ENCODE measurements at places on chromosomes 4 and X.

DNA sequence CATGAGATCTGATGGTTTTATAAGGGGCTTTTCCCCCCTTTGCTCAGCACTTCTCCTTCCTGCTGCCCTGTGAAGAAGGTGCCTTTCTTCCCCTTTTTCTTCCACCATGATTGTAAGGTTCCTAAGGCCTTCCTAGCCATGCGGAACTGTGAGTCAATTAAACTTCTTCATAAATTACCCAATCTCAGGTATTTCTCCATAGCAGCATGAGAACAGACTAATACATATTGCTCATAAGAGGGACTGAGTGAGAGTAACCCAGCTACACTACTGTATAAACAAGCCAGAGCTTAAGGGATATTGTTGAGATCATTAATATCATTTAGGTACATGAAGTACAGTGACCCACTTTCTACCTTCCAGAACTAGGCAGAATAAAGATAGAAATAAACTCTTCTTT lies 102.9 kb downstream of the TEX13A start:
- DNase-seq = no peak

DNA sequence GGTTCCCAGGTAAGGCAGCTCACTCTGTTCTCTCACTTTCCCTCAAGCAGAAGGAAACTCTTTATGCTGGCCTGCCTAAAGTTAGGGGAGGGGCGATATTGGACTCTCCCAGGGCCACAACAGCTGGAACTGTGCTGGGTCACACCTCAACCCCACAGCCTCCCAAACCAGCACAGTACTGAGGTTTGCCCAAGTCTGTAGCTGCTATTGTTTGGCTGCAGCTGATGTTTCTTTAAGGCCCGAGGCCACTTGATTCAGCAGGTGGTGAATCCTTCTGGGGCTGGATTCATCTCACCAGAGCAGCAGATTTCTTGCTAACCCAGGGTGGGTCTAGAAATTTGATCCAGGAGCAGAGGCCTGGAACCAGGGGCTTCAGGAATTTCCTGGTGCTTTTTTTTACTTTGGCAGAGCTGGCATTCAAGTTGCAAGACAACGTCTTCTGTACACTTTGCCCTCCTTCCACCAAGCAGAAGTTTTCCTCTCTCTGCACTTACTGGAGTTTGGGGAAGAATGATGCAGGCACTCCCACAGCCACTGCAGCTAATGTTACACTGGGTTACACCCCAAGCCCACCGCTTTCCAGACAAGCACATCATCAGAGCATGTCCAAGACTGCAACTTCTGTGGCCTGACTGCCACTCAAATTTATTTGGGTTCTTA lies 544.7 kb upstream of the NDST4 start:
- DNase-seq = no peak

DNA sequence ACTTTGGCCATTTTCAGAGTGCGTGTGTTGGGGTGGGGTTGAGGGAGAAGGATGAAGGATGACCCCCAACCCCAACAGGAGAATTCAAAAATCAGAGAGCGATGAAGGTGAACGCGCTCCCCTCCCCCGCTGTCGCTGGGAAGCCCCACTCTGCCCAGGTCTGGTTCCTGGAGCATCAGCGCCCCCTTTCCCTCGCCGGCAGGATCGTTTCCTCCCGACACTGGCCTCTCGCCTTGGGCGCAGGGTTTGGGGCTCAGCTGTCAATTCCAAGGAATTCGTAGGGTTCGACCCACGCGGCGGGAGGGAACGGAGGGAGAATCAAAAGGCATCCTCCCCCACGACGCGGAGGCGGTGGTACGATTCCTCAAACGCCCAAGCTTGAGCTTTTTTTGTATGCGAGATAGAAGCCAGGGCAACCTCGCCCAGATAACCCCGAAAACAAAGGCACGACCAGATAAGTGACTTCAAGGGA lies 1.0 kb upstream of the PDGFRA start:
- no peak for DNase-seq

GRCh38 chr4:112926819-112927218 lies 122.6 kb upstream of the ANK2 start:
- DNase-seq = no peak

DNA sequence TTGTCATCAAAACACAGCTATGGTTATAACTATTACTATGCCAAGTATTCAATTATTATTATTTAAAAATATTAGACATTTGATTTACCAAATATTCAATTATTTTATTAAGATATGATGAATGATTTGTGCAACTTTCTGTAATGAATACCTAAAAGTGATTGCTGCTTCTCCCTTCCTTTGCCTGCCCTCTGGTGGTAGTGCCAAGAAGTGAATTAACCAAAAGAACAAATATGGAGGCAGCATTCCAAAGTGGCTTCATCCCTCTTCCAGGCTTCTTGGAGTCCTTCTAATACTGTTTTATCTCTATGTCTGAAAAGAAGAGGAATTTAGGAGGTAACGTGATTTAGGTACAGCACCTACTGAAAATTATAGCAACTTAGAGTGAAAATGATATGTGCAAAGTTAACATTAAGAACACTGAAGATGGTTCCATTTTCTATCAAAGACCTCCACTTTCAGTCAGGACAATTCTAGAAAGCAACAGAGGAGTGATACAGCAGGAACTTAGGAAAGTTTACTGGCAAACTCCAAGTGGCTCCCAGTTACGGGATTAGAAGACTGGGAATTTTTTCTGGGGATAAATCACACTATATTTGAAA lies 43.0 kb downstream of the ENPEP start:
- no peak for DNase-seq

DNA sequence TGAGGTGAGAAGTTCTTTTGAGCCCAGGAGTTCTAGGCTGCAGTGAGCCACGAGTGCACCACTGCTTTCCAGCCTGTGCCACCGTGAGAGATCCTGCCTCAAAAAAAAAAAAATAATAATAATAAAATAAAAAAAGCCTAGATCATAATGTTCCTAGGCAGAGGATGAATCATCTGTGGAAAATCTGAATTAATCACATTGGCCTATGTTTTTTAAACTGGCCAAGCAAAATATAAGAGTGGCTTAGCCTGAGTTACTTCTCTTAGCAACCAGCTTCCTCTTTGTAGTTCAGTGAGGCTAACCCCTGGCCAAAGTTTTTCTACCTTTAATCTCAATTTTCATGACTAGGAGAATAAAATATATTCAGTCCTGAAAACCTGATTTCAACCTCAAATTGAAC lies 614.6 kb downstream of the PPP4R3C start:
- no peak for DNase-seq

- no peak for DNase-seq
Measured at GRCh38 chrX:29143356-29143755, 556.1 kb downstream of the IL1RAPL1 start.

DNA sequence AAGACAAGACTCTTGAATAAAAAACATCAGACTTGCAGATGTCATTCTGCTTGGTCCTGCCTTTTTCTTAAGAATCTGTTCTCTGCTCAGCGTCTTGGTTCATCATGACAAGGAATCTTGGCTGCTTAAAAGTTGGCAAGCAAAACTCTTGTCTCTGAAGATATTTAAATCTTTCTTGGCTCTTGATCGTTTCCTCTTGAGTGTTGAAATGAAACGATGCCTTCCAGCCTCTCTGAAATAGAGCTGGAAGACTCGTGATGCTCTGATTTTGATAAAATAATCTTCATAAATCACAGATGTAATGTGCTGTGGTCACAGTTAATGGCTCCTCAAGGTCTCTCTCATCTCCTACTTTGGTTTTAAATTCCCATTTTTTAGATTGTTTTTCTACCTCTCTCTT lies 39.9 kb upstream of the TMEM192 start:
- DNase-seq = no peak

DNA sequence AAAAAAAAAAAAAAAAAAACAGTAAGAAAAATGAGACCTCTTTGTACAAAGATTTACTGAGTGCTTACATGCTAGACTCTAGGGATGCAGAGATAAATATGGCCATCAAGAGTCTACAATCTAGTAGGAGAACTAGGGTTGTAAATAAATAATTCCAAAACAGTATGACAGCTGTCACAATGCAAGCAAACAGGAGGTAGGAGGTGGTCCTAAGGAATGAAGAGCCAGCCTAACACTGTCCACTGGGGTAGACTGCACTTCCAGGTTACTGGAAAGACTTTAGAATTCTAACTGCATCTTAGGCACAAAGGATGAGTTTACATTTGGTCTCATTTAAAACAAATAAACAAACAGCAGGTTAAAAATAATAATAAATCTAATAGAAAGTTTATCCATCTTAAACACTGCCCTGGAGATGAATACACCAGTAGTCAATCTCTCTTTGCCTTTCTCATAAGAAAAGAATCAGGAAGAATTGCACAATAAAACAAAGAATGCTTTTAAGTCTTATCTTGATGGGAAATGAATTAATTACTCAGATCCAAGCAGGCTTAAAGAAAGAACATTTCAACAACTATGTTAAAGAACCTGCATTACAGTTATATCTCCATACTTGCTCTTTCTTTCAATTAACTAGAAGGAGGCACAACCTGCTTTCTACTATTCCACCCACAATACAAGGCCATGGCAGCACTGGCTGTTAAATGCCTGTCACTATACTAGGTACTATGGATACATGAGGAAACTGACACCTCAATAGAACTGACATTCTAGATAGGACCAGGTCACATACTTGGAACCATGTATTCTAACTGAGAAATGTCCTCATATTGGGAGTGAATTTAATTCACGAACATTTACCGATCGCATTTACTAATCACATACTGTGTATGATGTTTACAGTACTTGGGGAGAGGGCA lies 12.7 kb downstream of the ADGRA3 start:
- no peak for DNase-seq

GRCh38 chr4:129098531-129099001 lies 2.6 kb downstream of the C4orf33 start:
- DNase-seq = no peak

DNA sequence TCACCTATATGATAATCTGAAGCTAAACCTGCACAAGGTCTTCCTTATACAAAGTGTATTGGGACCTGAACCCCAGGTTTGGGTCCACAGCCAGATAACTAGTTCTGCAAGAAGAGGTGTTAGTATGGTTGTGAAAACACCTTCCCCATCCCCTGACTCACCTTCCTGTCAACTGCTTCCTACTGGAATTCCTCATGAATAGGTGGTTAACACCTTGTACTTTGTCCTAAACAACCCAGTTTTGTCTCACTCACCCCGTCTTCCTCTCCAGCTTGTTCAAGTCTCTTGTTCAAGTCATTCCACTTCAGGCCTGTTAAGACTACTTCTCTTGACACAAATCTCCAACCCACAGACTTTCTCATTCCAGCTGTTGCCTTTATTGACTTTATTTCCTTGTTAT lies 45.5 kb downstream of the CCNG2 start:
- no peak for DNase-seq

DNA sequence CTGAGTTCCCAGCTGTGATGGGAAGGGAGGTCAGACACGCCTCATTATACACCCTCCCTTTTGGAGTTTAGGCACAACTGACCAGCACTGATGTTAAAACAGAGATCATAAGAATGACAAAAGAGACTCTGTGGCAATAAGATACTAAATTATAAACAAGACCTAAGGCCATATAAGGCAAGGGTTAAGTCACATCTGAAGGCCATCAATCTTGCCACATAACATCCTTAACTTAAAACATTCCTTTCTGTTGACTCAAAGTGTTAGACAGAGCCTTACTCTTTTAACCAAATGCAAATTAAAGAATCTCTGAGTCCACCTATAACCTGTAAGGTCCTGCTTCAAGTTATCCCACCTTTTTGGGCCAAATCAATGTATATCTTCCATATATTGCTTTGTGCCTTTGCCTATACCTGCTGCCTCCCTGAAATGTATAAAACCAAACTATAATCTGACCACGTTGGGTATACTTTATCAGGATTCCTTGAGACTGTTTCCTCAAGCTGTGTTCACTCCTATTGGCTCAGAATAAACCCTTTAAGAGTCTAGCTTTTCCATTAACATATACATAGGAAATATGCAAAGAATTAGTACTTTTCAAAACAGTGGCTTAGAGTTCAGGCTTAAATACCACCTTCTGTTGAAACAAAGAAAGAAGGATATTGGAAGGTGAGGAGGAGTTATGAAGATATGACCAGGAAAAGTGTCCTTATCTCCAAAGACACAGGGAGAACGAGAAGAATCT lies 214.4 kb upstream of the PPP1R2C start:
- DNase-seq = no peak

GRCh38 chr4:26452565-26453531 lies 37.4 kb downstream of the CCKAR start:
- DNase-seq = no peak

DNA sequence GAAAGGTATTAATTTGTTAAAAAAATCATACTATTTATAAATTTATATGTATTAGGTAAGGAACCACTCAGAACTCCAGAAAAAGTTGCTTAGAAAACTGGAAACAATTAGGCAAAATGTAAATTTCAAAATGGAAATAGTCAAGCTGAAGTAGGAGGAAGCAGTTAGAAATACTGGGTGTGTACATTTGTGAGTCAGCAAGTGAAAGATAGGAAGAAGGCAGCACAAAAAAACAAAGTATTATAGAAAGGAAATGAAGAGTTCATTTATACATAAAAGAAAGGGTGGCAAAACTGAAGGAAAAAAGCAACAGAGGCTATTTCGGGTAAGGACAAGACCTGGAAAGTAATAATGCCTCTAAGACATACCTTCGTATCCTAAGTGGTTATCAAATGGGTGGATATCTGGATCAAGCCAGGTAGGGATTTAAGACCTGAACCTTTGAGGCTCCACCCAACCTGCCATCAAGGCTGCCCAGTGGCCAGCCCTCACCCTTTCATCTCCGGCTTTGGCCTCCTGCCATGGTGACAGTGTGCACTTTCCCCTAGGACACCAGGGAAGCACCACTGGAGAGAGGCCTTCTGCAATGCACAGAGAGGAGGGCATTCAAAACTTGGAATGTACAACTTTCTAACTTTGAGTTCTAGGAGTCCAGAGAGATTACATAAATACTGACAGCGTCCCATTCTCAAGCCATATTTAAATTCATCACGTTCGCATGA lies at the start of gene LRRC66:
Gene LRRC66 (minus strand): TSS at position 428 of the 722 bp plus-strand sequence. CDS start 2,750 bp downstream, outside the sequence.
- DNase-seq = no peak

GRCh38 chr4:921830-922331 lies 10.2 kb downstream of the GAK start:
- DNase-seq = no peak

DNA sequence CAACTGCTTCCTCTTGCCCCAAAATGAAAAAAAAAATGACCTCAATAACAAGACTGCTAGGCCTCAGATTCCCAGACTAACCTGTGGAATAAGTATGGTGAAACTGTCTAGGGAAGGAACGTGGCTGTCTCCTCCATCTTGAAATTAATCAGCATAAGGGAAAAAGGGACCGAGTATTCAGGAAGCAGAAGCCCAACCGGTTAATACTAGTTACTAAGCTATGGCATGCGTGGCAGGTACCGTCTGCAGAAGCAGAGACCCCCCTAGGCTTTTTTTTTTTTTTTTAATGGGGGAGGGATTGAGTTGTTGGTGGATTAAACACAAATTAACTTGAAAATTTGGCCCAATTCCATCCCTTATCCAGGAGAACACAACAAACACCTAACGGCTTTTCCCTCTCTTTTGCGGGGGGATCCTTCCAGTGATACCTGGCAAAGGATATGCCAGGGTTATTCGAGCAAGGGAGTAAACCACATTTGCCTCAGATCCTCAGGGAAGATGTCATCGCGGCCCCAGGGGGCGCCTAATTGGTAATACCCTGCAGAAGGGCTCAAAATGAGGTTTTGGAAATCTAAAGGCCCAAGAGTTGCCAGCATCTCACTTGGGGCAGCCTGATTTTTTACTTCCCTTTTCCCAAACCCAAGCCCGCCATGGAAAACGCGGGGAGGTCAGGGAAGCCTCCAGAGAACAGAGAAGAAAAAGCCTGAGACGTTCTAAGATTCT lies 893 bp downstream of the RLIM start:
- DNase-seq = no peak

All from stimulated activated CD4-positive, alpha-beta T cell treated with anti-CD3 and anti-CD28 coated beads, Interleukin-1b, Interleukin-23, amount 100 ng/mL, for 1 hour (primary cell).